ENCODE measurements at places on chromosomes 1 and 21. TPM values are rescaled to one million over a fixed set of nuclear protein-coding genes. Genes with fewer than 3 reads are reported as not detected.

GRCh38 chr21:15468368-15468767, 261.4 kb upstream of the USP25 start:
- DNase-seq: no peak
- no peaks in the 10 kb centered on the region for H3K4me1 ChIP-seq
- H3K27me3 ChIP-seq: no peaks in the 10 kb centered on the region
- no peaks in the 10 kb centered on the region for H3K36me3 ChIP-seq
- no peak overlapping the region for H3K27ac ChIP-seq

Gene ANP32E
- 60.5 TPM for polyA plus RNA-seq

GRCh38 chr1:116255486-116256285, 117.4 kb upstream of the ATP1A1 start:
- H3K4me1 ChIP-seq: no peaks in the 10 kb centered on the region
- DNase-seq: no peak
- no peaks in the 10 kb centered on the region for H3K36me3 ChIP-seq
- H3K27ac ChIP-seq: no peak overlapping the region
- no peak overlapping the region for H3K4me3 ChIP-seq

GRCh38 chr1:5798151-5798730, 194.0 kb downstream of the NPHP4 start:
- no peak for DNase-seq
- H3K36me3 ChIP-seq: no peaks in the 10 kb centered on the region
- H3K27ac ChIP-seq: no peak overlapping the region
- no peaks in the 10 kb centered on the region for H3K27me3 ChIP-seq
- no peak overlapping the region for H3K4me3 ChIP-seq
- H3K4me1 ChIP-seq: no peaks in the 10 kb centered on the region

GRCh38 chr1:103341377-103341880, 184.1 kb upstream of the RNPC3 start:
- no peak overlapping the region for H3K27ac ChIP-seq
- H3K36me3 ChIP-seq: no peaks in the 10 kb centered on the region
- DNase-seq: no peak
- H3K4me3 ChIP-seq: no peak overlapping the region
- H3K4me1 ChIP-seq: no peaks in the 10 kb centered on the region

DNA sequence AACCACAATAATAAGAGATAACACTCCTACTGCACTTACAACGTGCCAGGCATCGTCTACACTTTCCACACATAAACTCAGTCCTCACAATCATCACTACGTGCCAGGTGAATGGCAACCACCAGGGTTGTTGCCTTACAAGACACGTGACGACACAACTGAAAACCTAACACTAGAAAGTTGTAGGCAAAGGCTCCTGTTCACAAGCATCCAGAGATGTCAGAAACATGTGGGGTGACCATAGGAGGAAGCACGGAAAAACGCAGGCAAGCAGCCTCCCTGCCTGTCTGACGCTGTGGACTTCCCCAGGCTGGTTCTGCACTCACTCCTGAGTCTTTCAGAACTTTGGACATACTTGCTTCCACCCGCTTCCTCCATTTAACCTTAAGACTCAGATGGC, 7.0 kb downstream of the CAPZB start:
- peaks cover 23% of the 10 kb centered on the region for H3K36me3 ChIP-seq
- DNase-seq: no peak
- H3K27me3 ChIP-seq: no peaks in the 10 kb centered on the region
- peaks cover 99% of the 10 kb centered on the region for H3K4me1 ChIP-seq
- peak overlapping the region; percentile 83 for H3K27ac ChIP-seq
